Hematopoietic multipotent progenitor cell treated with erythropoietin and hydrocortisone succinate and interleukin-3 and kit ligand, for 17 days (in vitro differentiated cells): ENCODE measurements at places on chromosomes 7 and 10.

- DNase-seq, result no peak
These were observed 3.9 kb downstream of the PPP1R17 start for GRCh38 chr7:31690935-31691334.

GRCh38 chr7:92813390-92814024 is 22.9 kb downstream of the CDK6 start:
- DNase-seq, result no peak

DNA sequence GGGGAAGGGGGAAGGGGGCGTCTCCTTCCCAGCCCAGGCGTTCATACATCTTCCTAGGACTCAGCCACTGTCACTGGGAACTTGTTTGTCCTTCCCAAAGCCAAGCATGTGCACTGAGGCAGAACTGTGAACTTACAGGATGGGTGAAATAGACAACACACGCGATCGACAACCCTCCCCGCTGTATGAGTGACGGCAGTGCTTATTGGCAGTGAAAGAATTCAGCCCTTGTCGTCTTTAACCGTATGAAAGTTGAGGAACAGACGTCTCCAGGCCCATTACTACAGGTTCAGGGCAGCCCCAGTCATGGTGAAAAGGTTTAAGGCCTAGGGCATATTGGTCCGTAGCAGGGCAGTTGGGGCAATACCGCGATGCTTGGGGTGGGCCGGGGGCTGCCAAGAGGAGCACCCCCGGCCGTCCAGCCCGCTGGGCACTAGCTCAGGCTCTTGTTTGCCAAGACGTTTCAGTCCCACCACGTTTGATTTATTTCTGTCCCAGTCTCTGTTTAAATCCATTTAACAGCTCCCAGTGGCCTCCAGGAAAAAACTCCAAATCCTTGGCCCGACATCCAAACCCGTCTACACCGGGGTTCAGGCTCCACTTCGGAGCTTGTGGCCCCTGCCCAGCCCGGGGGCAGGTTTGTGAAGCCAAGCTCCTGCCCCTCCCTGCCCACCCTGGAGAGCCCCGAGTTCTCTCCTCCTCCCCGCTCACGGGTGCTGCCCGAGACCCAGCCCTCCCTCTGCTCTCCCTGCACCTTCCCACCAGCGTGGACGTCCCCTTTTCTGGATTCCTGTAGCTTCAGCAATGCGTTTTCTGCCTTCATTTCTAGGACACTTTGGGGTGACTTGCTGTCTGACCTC is 159.8 kb downstream of the DNAJB6 start:
- no peak for DNase-seq

DNA sequence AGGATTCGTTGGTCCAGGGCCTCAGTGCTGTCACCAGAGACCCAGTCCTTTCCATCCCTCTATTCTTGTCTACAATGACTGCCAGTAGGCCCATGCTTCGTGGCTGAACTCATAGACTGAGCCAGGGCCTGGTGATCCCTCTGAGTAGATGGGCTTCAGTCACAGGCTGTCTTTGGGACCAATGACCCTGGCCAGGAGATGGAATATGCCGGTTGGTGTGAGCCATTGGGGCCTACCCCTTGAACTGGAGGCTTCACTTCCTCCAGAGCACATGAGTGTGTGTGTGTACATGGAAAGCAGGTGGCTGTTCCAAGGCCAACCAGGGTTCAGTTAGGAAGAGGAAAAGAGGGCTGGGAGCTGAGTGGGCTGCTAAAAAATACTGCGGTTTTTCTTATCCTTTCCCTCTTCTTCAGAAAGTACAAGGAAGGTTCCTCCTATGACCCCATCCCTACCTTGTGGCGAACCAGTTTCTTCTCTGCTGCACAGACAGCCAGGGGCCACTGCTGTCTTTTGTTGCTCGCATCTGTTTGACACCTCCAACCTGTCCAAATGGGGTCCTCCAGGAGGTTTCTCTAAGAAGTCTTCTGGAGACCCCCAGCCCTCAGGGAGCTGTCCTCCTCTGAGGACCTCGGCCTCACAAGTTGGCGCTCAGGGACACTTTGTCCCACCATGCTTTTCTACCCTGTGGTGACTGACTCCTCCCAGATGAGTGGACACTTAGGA is 36.6 kb downstream of the ADRA2A start:
- no peak for DNase-seq

GRCh38 chr10:7583626-7584025 is 83.1 kb downstream of the ITIH5 start:
- no peak for DNase-seq

DNA sequence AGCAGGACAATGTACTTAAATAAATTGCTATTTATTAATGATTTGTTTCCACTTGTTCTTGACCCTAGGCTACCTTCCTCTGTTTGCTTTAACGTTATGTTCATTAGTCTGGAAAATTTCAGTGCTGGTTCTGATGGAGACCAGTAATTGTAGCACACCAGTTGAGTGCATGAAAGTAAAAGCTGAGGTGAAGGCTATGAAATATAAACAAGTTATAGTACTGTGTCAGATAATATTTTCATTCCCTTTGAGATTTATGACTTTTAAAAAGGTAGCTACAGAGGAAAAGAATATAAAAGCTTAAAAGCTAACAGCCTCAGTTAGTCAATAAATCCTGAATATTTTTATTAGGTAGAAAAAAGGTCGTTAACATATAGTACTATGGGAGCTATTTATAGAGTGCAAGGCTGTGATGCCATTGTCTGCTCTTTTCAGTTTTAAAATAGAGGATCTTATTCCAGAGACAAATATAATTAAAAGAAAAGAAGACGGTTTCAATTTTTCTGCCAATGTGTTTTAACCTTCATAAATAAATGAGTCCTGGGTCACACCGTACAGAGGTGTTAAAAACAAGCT is 351.8 kb upstream of the ETV1 start:
- no peak for DNase-seq

DNA sequence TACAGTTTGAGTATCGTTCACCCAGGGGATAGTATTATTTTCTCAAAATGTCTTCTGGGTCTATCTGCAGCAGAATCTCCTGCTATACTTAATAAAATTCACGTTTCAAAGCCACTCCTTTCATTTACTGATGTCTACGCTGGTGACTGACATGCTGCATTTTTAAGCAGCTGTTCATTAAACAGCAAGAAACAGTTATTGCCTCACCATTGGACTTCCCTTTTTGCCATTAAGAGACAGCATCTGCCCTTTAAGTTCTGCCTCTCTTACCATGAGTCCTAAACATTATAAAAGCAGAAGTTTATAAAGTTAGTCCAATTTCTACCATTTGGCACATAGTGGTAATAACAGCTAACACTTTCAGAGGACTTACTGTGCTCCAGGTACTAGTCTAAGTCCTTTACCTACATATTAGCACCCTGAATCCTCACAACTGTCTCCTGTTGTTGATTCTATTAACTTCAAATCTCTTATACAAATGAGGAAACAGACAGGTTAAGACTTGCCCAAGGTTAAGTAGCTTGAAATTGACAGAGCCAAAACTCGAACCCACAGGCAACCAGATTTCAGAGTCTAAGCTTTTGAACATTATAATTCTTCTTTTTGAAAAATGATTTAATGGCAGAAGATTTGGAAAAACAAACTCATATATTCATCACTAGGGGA is 169.5 kb downstream of the SNX13 start:
- DNase-seq, result no peak

- DNase-seq, result no peak
These were observed 764 bp upstream of the FAM131B start for GRCh38 chr7:143363016-143363937.

DNA sequence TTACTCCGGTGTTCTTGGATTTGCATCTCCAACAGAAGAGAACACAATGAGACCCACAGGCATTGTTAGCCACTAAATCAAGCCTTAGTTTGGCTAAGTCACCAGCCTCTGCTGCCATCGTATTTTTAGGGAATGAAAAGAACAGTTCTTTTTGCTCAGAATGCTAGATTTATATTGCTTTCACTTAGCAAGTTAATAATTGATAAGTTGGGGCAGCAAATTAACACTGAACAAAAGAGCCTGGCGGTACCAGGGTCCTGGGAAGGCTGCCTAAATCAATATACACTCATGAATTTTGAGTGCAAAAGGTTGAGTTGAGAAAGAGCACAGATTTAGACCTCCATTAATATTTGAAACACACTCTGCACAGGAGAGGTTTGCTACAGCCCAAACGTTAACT is 767.7 kb downstream of the TYW1 start:
- DNase-seq, result no peak

DNA sequence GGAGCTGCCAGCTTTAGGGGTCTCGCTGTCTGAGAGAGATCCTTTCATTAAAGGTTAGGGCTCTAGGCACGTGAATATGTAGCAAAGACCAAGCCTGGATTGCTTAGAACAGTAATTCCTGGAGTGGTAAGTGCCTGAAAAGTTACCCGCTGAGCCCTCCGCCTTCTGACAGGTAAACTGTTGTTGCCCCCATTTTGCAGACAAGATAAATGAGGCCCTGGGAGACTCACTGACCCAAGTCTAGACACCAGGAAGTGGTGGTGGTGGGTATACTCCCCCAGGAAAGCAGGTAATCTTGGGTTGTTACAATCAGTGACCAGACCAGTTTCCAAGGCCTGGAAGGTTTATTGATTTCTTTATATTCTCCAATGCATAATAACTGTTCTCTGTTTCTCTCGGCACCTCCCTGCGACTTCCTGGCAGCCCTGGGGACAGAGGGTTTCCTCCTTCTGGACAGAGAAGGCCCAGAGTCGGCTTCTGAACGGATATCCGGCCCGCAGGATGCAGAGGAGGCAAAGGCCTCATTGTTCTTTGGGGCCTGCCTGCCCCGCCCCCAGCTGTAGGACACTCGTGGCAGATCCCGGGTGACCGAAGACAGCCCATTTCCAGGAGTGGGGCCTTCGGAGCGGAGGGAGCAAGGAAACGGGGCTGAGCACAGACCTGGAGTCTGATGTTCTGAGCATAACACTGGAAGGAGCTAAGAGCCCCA is 1.3 kb upstream of the GRK5 start:
- no peak for DNase-seq

DNA sequence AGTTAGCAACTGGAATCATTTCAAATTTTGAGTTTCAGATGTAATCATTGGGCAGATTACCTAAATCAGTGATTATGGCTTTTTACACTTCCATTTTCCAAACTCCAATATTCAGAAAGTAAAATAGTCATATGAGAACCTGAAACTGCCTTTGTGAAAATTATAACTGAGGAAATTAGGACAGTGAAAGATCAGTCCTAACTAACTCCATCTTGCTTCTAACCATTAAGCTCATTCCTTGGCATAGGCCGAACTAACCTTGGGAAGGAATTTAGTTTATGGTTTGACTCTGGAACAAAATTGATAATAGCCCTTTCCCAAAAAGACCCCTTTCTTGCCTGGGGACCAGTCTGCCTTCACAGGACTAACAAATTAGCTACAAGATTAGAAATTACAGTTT is 2.2 kb downstream of the CRPPA start:
- DNase-seq, result no peak

DNA sequence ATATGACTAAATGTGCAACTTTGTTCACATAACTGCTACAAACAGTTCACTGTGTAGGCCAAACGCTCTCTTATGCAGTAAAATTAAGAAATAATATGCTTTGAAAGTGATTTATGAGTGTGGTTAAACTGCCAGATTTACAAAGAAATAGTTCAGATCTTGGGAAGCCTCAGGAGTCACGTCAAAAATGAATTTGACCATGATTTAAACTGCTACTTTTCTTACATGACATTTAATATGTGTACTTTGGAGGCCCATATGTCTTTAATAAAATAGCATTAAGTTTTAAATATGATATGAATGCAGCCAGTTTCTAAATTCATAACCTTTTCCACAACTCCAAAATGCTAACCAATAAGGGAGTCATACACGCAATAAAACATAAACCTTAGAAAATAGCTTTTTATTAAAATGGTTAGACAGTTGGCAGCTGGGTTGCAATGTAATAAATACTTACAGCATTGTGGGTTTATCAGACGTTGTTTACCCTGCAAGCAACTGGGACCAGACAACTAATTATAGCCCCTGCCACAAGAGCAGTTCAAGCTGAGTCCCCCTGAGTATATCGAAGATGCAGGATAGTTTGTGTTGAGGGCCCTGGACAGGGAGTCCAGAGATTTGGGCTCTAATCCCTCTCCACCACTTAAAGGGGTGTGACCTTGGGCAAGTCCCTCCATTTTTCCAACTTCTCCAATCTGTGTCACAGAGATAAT is 640.4 kb downstream of the LRMDA start:
- DNase-seq, result no peak

DNA sequence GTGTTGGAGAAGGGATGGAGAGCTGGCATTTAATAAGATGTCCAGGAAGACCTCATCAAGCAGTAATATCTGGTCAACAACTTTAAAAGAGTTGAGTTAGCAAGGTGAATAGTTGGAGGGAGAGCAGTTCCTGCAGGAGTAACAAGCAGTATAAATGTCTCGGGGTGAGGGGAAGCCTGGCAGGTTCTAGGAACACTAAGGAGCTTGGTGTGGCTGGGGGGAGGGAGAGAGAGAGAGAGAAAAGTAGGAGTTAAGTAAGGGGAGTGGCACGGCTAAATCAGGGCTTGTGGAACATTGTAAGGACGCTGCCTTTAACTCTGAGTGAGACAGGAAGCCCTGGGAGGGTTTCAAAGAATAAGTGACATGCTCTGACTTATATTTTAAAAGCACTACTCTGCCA is 22.0 kb upstream of the LAMB4 start:
- no peak for DNase-seq

DNA sequence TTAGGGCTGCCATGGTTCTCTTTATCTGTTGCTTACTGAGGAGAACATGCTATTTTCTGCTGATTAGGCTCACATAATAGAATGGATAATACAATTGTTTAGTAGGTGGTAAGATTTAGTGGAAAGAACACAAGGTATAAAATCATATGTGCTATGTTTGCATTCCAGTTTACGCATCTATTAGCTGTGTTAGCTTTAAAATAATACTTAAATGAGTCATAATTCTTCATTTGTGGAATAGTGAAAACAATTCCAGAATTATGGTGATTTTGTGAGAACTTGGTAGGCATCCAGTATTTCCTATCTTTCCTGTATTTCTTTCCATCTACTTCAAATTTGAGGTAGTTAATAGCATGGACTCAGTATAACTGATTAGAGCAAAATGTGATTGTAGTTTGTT is 1585.5 kb upstream of the LRRTM3 start:
- DNase-seq, result no peak

- no peak for DNase-seq
These were observed 198.3 kb upstream of the AGK start for GRCh38 chr7:141352955-141353354.

DNA sequence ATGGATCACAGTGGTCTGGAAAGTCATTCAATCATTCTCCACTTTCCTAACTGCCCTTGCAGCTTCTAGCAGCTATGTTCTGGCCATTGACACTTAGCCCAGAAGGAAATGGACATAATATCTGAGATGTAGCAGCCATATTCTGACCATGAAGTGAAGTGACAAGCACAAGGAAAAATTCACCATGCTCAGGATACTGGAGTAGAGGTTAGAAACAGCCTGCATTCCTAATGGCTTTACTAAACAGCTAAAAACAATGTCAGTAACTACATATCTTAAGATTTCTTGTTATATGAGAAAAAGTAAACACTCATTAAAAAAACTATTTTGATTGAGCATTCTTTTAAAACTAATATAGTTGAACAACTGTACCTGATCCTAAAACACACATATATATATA is 443.8 kb downstream of the MAGI2 start:
- DNase-seq, result no peak
